ENCODE measurements at places on chromosomes 4 and X. TPM values are rescaled to one million over a fixed set of nuclear protein-coding genes. Genes with fewer than 3 reads are reported as not detected.

Gene SCML1
- total RNA-seq, result 5.2 TPM

DNA sequence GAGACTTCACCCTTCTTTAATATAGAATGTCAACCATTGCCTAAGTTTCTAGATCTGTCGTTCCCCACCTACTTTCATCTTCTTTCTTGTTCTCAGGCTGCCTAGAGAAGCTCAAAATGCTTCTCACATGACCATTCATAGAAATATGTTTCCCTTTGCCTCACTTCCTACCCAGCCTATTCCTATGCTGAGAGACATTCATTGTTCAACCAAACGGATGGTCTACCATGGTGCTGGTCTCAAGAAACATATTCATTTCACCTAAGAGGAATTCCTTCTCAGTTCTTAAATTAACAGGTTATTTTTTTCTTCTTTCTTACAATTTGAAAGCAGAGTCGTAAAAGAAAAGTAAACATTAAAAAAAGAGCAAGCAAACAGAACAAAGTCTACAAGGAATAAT lies 20.3 kb upstream of the SLC7A11 start:
- no peak overlapping the region for H3K27ac ChIP-seq
- H3K27me3 ChIP-seq, result no peaks in the 10 kb centered on the region
- H3K4me3 ChIP-seq, result no peak overlapping the region

- no peak for DNase-seq
- no peak overlapping the region for H3K27ac ChIP-seq
- peaks cover 19% of the 10 kb centered on the region for H3K36me3 ChIP-seq
- no peak overlapping the region for H3K4me3 ChIP-seq
- no peaks in the 10 kb centered on the region for H3K27me3 ChIP-seq
Observed at GRCh38 chrX:54085666-54086065, 41.4 kb upstream of the PHF8 start.

DNA sequence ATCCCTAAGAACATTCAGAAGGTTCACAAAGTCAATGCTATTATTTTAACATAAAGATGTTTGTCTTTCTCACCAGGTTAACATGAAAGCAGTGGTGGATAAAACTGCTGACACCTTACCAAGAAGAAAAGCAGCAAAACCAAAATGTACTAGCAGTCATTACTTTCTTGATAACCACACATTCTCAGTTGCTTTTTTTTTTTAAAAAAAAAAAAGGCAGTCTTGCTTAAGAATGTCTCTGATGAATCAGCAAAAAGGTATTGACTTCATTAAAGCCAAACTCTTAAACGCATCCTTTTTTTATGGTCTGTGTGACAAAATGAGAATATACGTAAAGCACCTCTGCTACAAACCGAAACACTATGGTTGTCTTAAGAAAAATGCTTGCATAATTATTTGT lies 31.9 kb downstream of the CDKL2 start:
- H3K4me3 ChIP-seq, result no peak overlapping the region
- no peaks in the 10 kb centered on the region for H3K27me3 ChIP-seq
- no peaks in the 10 kb centered on the region for H3K4me1 ChIP-seq
- no peak for DNase-seq
- no peaks in the 10 kb centered on the region for H3K36me3 ChIP-seq

DNA sequence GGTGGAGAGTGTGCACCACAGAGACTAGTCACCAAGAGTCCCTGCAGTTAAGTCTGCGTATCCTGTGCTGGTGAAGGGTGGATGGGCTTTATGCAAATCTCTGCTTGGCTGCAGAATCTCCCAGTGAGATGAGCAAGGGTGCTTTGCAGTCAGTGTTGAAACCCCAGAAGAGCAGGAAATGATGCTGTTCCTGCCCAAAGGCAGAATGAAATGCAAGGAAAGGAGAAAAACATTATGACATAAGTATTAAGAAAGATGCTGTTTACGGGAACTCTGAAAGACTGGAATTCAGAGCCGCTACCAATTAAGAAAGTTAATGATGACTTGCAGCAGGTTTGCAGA lies 25.4 kb upstream of the ACSL1 start:
- DNase-seq, result no peak
- no peaks in the 10 kb centered on the region for H3K4me1 ChIP-seq
- H3K4me3 ChIP-seq, result no peak overlapping the region
- H3K27ac ChIP-seq, result no peak overlapping the region
- H3K27me3 ChIP-seq, result no peaks in the 10 kb centered on the region
- H3K36me3 ChIP-seq, result no peaks in the 10 kb centered on the region

GRCh38 chr4:2421928-2422327 lies 3.2 kb downstream of the CFAP99 start:
- H3K4me3 ChIP-seq, result no peak overlapping the region
- H3K36me3 ChIP-seq, result no peaks in the 10 kb centered on the region
- no peak overlapping the region for H3K27ac ChIP-seq
- no peak for DNase-seq
- peaks cover 18% of the 10 kb centered on the region for H3K27me3 ChIP-seq

DNA sequence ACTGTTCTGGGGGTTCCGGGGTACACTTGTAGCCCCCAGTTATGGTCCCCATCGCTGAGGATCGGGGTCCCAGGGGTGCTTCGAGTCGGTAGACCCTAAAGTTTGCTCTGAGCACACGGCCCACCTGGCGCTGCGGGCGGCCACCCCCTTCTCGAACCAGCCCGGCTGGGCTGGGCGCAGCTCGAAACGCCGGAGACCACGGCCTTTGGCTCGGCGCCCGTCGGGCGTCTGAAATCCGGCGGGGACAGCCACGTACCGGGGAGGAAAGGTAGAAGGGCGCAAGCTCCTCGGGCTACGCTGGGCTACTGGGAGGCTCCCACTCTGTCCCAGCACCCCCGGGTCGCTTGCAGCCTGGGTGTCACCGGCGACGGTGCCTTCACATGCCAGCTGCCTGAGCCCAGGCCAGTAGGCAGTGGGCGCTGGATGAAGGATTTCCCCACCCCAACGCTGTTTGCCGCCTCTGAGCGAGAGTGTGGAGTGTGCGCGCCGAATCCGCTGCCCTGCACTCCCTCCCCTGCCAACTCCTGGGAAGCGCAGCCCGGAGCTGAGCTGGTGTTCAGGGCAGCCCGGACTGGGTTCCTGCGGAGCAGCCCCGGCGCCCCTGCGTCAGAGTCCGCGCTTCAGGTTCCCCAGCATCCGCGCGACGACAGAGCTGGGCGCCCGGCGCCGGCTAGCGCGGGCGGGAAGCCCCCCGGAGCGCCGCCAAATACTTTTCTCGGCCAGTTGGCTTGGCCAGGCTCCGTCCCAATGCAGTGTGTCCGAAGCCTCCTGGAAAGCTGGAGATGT lies 637 bp downstream of the MAMLD1 start:
- peaks cover 24% of the 10 kb centered on the region for H3K4me1 ChIP-seq
- DNase-seq, result no peak
- H3K36me3 ChIP-seq, result no peaks in the 10 kb centered on the region
- peak overlapping the region; percentile 66 for H3K4me3 ChIP-seq
- H3K27me3 ChIP-seq, result no peaks in the 10 kb centered on the region

GRCh38 chr4:82906469-82906868 lies 5.9 kb downstream of the THAP9 start:
- H3K27ac ChIP-seq, result no peak overlapping the region
- DNase-seq, result no peak
- H3K36me3 ChIP-seq, result peaks cover 45% of the 10 kb centered on the region

- no peak for DNase-seq
- H3K36me3 ChIP-seq, result no peaks in the 10 kb centered on the region
- no peak overlapping the region for H3K4me3 ChIP-seq
- no peaks in the 10 kb centered on the region for H3K4me1 ChIP-seq
- no peak overlapping the region for H3K27ac ChIP-seq
Observed at GRCh38 chrX:38636949-38637819, 75.8 kb downstream of the TSPAN7 start.

DNA sequence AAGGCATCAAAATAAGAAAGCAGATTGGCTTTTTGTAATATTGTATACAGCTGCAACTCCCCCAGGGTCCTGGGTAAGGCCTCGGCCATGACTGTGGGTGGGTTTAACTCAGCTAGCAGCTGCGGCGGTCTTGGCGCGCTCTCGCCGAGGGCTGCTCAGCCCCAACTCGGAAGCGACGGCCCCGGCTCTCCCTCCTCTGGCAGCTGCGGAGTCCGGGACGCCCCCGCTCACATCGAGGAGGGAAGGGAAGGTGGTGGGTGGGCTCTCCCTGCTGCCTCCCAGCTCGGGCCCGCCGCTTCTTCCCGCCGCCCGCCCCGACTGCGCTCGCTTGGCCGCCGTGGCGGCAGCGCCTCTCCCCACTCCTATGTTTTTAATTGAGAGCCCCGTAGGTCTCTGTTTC lies 51.2 kb downstream of the GPR50 start:
- no peak overlapping the region for H3K4me3 ChIP-seq
- no peaks in the 10 kb centered on the region for H3K27me3 ChIP-seq
- H3K27ac ChIP-seq, result no peak overlapping the region
- DNase-seq, result no peak
- no peaks in the 10 kb centered on the region for H3K36me3 ChIP-seq

Data from esophagus muscularis mucosa (tissue), 4 donors.